ENCODE measurements at places on chromosomes 1 and 21.

GRCh38 chr1:64966158-64966971 lies at the start of gene JAK1:
Gene JAK1, minus strand, starts transcription at chr1:64966549. Its CDS starts 80,285 bp downstream, at chr1:64886264.
- peak; percentile 74 for DNase-seq

GRCh38 chr1:90719330-90720144 lies 2.4 kb upstream of the BARHL2 start:
- no peak for DNase-seq

DNA sequence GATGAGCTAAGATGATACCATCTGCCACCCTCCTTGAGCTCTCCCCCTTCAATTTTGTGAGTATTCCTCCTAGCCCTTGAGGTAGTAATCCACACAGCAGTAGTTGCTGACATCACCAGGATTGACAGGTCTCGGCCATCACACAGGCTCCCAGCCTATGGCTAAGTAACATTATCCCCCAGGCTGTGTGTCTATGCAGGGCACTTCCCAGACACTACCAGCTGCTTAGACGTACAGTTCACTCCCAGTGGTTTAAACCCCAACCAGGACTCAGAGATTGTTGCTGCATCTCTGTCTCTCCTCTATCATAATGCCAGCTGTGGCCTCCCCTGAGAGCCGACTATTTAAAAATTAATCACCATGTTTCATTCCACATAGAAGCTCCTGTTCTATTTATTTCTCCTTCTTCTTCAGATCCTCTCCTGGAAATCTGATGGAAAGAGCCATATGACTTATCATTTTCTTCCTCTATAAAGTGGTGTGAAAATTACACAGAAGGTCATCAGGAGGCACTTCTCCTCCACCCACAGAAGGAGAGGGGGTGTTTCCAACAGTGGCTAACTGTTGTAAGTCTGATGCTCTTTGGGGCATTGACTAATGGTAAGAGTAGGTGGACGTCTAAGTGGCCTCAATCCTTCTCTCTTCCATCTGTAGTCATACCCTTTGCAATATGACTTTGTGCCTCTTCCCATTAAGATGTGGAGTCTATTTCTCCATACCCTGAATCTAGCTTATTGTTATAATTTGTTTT lies 396.3 kb downstream of the SETD4 start:
- no peak for DNase-seq

GRCh38 chr1:228241259-228241658 lies 33.4 kb downstream of the OBSCN start:
- no peak for DNase-seq

DNA sequence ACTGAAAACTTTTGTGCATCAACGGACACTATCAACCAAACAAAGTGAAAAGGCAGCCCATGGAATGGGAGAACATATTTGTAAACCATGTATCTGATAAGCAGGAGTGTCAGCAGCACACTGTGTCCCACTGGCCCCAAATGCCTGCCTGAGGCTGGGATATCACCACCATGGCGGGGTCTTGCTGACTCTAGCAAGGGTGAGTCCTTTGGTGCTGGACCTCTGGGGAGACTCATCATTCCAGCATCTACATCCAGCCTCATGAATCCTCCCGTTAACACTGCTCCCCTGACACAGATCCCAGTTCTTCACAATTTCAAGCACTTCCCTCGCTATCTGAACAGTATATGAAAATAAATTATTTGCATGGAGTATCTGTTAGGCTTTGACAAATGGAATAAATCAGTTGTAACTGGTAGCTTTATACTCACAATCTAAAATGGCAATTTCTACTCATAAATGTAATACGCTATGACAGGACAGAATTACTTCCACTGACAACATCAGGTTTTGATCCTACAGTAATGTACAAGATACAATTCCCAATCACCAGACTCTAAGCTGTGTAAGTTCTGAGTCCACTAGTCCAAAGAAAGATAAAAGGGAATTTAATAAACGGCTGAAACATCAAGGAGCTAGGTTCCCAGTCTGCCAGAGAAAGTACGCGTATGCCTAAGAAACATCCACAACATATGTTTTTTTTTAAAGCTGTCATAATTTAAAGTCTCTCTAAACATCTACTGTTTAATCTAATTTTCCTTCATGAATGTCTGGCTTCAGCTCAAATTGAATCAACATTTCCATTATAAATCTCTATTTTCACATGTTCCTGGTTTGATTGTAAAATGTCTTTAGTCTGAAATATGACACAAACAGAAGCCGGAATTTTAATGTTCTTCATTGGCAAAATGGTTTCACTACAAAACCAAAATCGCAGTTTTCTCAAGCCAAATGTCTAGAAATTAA lies 95.1 kb downstream of the SIPA1L2 start:
- DNase-seq = no peak

DNA sequence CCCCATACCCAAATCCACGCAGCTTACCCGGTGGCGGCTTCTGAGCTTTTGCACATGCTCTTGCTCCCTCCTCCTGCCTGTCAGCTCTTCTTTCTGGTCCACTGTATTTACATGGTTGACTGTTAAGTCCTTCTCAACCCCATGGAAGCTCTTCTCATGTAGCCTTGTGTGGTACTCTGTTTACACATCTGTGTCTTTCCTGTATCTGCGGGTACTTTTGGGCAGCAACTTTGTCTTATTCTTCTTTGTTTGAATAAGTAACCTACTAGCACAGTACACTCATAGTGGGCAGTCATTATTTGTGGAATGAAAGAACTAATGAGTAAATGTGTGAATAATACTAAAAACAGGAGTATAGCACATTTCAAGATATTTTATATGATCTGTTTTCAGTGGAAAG lies 88.5 kb upstream of the GPR88 start:
- no peak for DNase-seq

GRCh38 chr1:33143698-33144097 lies 38.1 kb downstream of the TRIM62 start:
- DNase-seq = no peak

DNA sequence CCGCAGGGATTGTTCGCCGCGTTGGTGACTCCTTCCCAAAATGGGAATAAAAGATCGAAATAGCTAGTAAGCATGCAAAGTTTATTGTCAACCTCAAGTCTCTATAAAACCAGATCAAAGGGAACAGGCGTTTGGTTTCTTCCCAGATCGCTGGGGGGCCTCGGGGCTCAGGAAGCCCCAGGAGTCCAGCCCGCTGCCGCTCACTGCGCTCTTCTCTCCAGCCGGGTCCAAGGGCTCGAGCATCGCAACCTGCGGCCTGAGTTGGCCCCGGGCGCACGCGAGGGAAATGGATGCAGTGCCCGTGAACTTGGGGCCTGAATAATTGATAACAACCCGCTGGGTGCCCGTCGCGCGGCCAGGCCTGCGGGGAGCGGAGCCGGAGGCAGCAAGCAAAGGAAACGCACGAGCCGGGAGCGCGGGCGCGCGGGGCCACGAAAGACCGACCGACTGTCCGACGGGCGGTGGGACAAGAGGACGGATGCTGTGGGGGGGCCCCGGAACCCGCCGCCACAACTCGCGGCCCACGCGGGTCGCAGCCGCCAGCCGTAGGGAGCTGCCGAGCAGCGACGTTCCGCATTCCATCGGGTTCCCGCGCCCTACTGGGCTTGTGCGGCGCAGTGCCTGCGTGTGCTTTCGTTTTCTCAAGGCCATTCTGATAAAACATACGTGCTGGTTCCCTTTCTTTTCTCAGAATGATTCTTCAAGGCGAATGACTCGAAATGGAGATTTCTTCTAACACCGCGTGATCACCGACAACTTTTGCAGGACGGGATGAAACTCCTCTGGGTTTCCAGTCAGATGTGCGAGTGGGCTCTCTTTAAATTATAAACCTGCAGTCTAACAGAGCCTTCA lies 14.0 kb upstream of the ALX3 start:
- no peak for DNase-seq

GRCh38 chr1:219564109-219564508 lies 48.8 kb downstream of the ZC3H11B start:
- DNase-seq = no peak

- DNase-seq = no peak
These were observed 164.6 kb upstream of the FGGY start for GRCh38 chr1:59132295-59132694.

DNA sequence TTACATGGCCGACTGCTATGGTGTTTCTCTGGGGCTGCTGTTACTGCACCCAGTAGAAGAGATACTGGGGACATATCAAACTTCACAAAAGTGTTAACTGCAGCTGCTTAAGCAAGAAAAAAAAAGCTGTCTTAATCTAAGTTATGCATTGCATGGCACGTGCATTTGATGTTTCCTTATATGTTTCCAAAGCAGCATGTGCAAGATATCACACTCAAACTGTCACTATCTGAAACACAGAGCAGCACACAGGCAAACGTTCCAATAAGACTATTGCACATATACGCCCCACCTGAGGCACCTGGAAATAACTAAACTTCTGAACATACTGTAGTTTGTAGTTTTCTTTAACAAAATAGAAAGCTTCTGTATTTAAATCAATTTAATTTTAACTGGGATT lies 671.4 kb upstream of the ADGRL2 start:
- DNase-seq = no peak

GRCh38 chr1:119594376-119594775 lies 53.7 kb downstream of the ZNF697 start:
- DNase-seq = no peak

DNA sequence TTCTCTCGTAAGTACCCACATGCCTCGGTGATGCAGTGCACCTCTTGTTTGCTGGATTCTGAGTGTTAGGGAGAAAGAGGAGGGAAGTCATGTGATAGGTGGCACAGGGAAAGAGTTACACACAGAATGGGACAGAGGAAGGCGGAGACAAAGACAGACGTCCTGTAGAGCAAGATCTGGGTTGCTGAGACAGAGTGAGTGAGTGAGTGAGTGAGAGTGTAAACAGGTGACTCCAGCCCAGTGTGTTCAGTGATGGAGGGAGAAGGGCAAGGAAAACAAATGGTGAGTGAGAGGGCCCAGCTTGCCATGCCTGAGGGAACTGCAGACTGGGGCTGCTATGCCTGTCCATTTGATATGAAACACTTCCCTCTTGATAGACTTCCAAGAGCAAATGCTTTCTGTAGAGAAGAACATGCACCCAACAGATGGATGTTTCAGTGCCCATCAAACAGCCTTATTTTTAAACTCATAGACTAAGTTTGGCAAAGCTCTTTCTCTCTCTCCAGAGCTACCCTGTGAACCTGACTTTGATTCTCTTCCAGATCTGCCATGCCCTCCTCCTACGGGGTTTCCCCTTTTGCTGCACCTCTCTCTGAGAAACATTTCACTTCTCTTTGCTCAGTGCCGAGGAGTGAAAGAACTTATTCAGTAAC lies 209.9 kb upstream of the COA6 start:
- no peak for DNase-seq

DNA sequence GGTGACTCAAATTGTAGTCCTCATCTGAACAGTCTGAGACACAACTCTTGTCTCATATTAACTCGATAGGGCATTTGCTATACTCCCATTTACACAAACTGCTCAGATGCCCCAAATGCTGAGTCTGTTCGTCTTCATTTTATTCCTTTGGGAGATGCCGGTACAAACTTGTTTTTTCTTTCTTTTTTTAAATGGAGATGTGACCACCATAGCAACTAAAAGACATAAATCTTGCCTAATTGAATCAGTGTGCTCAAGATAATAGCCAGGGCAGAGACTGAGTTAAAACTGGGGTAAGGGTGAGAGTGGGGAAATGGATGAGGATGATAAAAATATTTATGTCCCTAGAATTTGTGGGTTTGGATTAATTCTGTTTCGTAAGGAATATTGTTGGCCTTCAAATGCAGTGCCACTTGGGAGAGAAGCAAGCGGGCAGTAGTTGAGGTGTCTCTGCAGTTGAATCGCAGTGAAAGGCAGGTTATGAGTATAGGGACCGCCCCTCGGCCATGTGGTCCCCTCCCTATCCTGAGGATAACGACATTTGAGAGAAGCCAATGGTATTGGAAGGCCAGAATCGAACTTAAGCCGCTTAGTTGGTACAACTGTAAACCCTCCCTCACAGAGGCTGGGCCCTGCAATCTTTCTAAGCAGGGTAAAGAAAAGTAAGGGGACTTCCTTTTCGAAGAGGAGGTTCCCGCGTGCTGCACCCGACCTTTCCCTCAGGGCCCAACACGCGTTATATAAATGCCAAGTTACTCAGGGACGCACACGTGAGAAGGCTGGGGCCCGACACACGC lies 859 bp upstream of the LRRC8B start:
- peak; percentile 66 for DNase-seq

DNA sequence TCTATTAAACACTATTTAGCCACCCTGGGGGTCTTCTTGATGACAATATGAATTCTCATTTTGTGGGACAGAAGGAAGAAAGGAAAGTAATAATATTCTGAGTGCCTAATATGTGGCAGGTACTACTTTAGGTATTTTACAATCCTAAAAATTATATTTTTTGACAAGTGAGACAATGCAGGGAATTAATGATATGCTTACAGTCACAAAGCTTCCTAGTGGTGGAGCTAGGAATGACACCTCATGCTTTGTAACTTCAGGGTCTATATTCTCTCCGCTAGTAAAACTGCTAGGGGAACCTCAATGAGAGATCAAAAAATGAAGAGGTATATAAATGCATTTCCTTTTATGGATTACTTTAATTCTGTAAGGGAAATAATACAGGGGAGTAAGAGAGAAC lies 44.3 kb downstream of the TPR start:
- DNase-seq = no peak

DNA sequence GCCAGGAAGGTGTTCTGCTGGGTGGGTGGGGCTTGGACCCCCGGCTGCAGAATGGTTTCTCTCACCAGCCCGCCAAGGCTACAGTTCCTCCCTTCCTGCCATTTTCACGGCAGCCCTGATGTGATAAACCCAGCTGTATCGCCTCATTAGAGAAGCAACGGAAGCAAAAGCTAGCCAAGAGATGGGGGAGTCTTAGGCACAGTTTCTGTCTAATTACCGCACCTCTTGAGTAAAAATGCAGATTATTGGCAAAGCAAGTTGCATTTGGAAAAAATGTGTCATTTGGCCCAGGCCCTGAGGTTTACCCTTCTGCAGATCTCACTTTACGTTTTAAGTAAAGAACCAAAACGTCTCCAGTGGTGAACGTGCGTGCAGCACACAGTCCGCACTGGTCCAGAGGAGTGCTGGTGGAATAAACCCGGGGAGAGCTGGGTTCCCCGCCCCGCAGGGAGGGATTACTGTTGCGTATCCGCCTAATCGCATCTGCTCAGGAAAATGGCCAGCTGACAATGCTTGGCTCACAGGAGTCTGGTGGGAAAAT lies 109.9 kb downstream of the GALNT2 start:
- DNase-seq = peak; percentile 75

Data from NCI-H446 treated with DMSO at 0.1 percent for 48 hours (cell line).